Right hindlimb (tissue), 1 donor: ENCODE measurements at places on chromosomes 7 and 10.

GRCh38 chr7:133528796-133529195, 275.9 kb downstream of the EXOC4 start:
- no peak for DNase-seq

- no peak for DNase-seq
Observed at GRCh38 chr7:3844540-3845151, 543.6 kb downstream of the SDK1 start.

DNA sequence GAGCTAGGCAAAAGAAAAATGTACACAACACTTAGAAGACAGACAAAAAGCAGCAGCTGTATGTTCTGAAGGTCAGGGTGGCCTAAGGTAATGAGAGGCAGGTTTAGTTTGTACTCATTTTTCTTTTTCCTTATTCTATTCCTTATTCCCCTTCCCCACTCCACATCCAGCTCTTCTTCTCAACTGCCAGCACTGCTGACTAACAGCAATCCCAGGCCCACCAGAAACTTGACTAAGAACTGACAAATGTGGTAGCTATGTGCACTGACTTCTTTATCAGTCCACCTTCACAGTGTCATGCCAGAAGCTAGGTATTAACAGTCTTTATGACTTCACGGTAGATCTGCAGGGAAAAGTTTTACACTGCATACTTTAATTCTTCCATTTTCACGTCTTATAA, 6.1 kb downstream of the COPG2 start:
- no peak for DNase-seq

- no peak for DNase-seq
Observed at GRCh38 chr7:35286422-35286821, 32.5 kb upstream of the TBX20 start.

GRCh38 chr7:101169110-101169837, 3.9 kb upstream of the VGF start:
- DNase-seq: no peak
